Naive thymus-derived CD4-positive, alpha-beta T cell (primary cell): ENCODE measurements at places on chromosomes 6 and 20. TPM values are rescaled to one million over a fixed set of nuclear protein-coding genes. Genes with fewer than 3 reads are reported as not detected.

CCM2L gene
- not detected for total RNA-seq

SLC4A11 gene
- total RNA-seq, result 0.42 TPM

MAD2L1BP gene
- total RNA-seq, result 44.5 and 45.9 TPM in 2 replicates

PDYN gene
- total RNA-seq, result not detected in 2 replicates

DNA sequence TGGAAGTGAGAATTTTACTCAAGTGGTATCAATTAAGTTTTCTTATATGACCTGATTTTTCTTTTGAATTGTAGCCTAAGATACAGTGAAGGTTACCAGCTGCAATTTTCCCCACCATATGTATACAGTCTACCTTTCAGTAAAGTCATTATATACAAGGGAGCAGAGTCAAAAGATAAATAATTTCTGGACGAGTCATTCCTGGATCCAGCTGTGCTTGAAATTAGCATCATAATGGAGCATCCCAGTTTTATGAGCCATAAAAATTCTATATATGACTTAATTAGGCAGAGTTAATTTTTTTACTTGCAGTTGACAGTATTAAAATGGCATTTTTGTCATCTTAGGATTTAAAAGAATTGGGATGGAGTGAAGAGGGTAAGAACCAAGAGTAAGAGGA lies 1008.4 kb downstream of the PHF3 start:
- H3K4me3 ChIP-seq, result no peak overlapping the region
- no peak overlapping the region for H3K27ac ChIP-seq
- no peak for DNase-seq
- no peaks in the 10 kb centered on the region for H3K4me1 ChIP-seq
- no peaks in the 10 kb centered on the region for H3K27me3 ChIP-seq

GRCh38 chr6:16553531-16553930 lies 207.7 kb downstream of the ATXN1 start:
- no peaks in the 10 kb centered on the region for H3K27me3 ChIP-seq
- H3K36me3 ChIP-seq, result no peaks in the 10 kb centered on the region
- no peak overlapping the region for H3K4me3 ChIP-seq
- H3K27ac ChIP-seq, result no peak overlapping the region
